ENCODE measurements at places on chromosomes 7 and 10. TPM values are rescaled to one million over a fixed set of nuclear protein-coding genes. Genes with fewer than 3 reads are reported as not detected.
A peak's percentile ranks its signal among the peaks of the same experiment; 100 is the strongest.

- H3K4me3 ChIP-seq, result no peak overlapping the region
- no peaks in the 10 kb centered on the region for H3K36me3 ChIP-seq
- no peak for DNase-seq
- H3K27ac ChIP-seq, result no peak overlapping the region
- H3K27me3 ChIP-seq, result peaks cover 31% of the 10 kb centered on the region
These were observed 50.5 kb downstream of the VAX1 start for GRCh38 chr10:117087521-117087920.

DNA sequence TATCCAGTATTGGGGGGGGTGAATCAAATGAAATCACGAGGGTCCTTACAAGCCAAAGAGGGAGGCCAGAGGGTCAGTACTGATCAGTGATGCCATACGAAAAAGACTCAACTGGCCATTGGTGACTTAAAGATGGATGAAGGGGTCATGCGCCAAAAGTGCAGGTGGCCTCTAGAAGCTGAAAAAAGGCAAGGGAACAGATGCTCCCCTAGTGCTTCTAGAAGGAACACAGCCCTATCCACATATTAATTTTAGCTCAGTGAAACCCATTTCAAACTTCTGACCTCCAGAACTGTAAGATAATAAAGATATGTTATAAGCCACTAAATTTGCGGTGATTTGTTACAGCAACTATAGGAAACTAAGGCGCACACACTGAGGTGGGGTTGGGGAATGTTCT lies 62.5 kb downstream of the ABI1 start:
- H3K27me3 ChIP-seq, result no peaks in the 10 kb centered on the region
- H3K4me3 ChIP-seq, result no peak overlapping the region
- no peaks in the 10 kb centered on the region for H3K4me1 ChIP-seq
- DNase-seq, result no peak
- no peaks in the 10 kb centered on the region for H3K36me3 ChIP-seq
- no peak overlapping the region for H3K27ac ChIP-seq

CDH23 gene
- total RNA-seq, result 16.1 TPM

DNA sequence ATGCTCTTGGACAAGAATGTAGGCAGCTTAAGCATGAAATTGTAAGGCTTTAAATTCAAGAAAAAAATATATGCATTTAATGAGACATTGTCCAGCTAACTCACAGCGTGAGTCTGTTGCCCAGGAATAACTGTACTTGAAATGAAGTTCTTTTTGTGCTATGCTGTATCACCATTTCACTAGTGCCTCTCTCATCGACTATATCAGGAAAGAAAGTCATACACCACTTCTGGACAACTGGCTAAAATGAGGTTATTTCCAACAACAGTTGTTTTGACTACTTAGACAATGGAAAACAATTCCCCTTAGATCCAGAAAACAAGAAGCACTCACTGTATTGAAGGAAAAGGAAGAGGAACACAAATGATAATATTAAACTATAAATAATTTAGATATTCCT lies 251.8 kb downstream of the CRPPA start:
- H3K27ac ChIP-seq, result no peak overlapping the region
- no peaks in the 10 kb centered on the region for H3K27me3 ChIP-seq
- no peak for DNase-seq
- H3K36me3 ChIP-seq, result no peaks in the 10 kb centered on the region
- no peak overlapping the region for H3K4me3 ChIP-seq

GRCh38 chr7:602341-603141 lies 82.9 kb upstream of the PDGFA start:
- H3K36me3 ChIP-seq, result no peaks in the 10 kb centered on the region
- DNase-seq, result peak; percentile 21
- peaks cover 35% of the 10 kb centered on the region for H3K4me1 ChIP-seq
- H3K27me3 ChIP-seq, result no peaks in the 10 kb centered on the region
- no peak overlapping the region for H3K4me3 ChIP-seq
- H3K27ac ChIP-seq, result peak overlapping the region; percentile 85

- no peaks in the 10 kb centered on the region for H3K4me1 ChIP-seq
- H3K27ac ChIP-seq, result no peak overlapping the region
- no peak overlapping the region for H3K4me3 ChIP-seq
- no peaks in the 10 kb centered on the region for H3K36me3 ChIP-seq
- peaks cover 7% of the 10 kb centered on the region for H3K27me3 ChIP-seq
These were observed 4.3 kb upstream of the UCMA start for GRCh38 chr10:13238271-13239077.

DNA sequence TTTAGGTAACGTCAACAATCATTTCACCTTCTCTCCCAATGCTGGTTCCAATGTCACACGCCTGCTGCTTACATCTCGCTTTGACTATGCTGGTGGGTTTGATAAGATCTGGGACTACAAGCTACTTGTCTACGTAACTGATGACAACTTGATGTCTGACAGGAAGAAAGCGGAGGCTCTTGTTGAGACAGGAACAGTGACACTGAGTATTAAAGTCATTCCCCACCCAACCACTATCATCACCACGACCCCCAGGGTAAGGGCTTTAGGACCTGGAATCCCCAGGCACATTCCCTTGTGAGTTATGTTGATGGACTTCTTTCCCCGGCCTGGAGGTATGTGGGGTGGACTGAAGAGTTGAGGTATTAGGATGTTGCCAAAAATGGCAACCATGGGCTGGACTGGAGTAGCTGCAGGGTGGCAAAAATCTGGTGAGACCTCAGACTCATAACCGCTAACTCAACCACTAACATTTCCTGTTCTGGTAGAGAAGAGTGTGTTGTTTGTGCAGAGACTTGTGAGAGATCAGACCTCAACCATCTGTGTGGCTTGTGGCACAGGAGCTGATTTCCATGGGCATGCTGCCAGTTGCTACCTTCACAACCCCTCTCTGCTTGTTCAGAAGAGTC lies 59.2 kb downstream of the CDHR3 start:
- no peak overlapping the region for H3K27ac ChIP-seq
- H3K27me3 ChIP-seq, result no peaks in the 10 kb centered on the region
- H3K4me3 ChIP-seq, result no peak overlapping the region
- peak; percentile 63 for DNase-seq
- no peaks in the 10 kb centered on the region for H3K4me1 ChIP-seq

PDZD7 gene
- 0.64 TPM for total RNA-seq

CTAGE8 gene
- 10.3 TPM for total RNA-seq

PRF1 gene
- 12.7 TPM for total RNA-seq

DNA sequence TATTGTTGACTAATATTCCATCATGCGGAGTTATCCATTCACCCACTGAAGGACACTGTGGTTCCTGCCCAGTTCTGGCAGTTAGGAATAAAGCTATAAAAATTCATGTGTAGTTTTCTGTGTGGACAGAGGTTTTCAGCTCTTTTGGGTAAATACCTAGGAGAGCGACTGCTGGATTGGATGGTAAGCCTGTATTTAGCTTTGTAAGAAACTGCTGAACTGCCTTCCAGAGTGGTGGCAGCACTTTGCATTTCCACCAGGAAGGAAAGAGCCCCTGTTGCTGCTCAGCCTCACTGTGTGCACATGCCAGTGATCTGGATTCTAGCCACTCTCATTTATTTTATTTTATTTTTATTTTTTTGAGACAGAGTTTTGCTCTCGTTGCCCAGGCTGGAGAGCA lies 14.2 kb downstream of the ZNF775 start:
- H3K27me3 ChIP-seq, result no peaks in the 10 kb centered on the region
- peak overlapping the region; percentile 78 for H3K27ac ChIP-seq
- H3K4me1 ChIP-seq, result peaks cover 4% of the 10 kb centered on the region
- no peaks in the 10 kb centered on the region for H3K36me3 ChIP-seq
- DNase-seq, result peak; percentile 56

- H3K27me3 ChIP-seq, result no peaks in the 10 kb centered on the region
- H3K4me1 ChIP-seq, result no peaks in the 10 kb centered on the region
- no peaks in the 10 kb centered on the region for H3K36me3 ChIP-seq
- H3K4me3 ChIP-seq, result no peak overlapping the region
- no peak overlapping the region for H3K27ac ChIP-seq
These were observed 13.2 kb upstream of the TAS2R60 start for GRCh38 chr7:143429770-143430698.

DNA sequence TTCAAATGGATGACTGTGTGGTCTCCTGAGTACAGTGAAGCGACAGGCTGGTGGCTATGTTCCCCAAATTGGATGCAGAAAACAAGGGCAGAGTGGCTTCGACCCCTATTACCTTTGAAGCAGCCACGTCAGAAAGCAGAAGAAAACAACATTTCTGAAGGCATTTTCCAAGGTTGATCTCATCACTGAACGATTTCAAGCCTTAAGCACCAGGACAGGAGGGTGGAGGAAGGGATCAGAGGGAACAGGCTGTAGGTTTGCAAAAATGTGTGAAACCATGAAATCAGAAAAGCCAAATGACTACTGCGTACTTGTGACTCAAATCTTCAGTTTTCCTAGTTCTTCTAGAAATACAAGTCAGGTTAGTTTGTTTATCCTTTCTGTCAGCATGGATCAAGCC lies 181.0 kb upstream of the TMEM106B start:
- no peaks in the 10 kb centered on the region for H3K36me3 ChIP-seq
- H3K27ac ChIP-seq, result no peak overlapping the region
- DNase-seq, result no peak
- no peak overlapping the region for H3K4me3 ChIP-seq

- no peak overlapping the region for H3K4me3 ChIP-seq
- H3K27me3 ChIP-seq, result no peaks in the 10 kb centered on the region
- H3K36me3 ChIP-seq, result no peaks in the 10 kb centered on the region
- H3K4me1 ChIP-seq, result peaks cover 21% of the 10 kb centered on the region
These were observed 113.0 kb downstream of the ABLIM1 start for GRCh38 chr10:114545071-114545470.

DNA sequence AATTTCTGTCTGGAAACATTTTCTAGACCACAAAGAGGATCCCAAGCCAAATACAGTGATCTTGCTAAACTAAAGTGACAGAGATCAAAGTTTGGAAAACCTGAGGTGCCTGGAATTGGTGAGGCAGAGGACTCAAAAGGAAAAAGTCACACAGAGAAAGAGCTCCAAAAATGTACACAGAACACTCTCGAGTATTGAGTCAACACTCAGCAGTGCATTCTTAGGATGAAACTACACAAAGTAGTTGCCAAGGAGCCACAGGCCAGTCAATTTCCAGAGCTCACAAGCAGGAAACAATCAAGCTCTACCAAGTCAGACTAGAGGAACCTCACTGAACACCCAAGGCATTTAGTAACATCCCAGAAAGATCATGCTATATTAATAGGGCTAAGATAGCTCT lies 61.3 kb downstream of the MICU1 start:
- no peak overlapping the region for H3K27ac ChIP-seq
- H3K27me3 ChIP-seq, result no peaks in the 10 kb centered on the region
- H3K36me3 ChIP-seq, result no peaks in the 10 kb centered on the region
- no peak for DNase-seq
